ENCODE measurements at places on chromosomes 7 and 10. TPM values are rescaled to one million over a fixed set of nuclear protein-coding genes. Genes with fewer than 3 reads are reported as not detected.

DNA sequence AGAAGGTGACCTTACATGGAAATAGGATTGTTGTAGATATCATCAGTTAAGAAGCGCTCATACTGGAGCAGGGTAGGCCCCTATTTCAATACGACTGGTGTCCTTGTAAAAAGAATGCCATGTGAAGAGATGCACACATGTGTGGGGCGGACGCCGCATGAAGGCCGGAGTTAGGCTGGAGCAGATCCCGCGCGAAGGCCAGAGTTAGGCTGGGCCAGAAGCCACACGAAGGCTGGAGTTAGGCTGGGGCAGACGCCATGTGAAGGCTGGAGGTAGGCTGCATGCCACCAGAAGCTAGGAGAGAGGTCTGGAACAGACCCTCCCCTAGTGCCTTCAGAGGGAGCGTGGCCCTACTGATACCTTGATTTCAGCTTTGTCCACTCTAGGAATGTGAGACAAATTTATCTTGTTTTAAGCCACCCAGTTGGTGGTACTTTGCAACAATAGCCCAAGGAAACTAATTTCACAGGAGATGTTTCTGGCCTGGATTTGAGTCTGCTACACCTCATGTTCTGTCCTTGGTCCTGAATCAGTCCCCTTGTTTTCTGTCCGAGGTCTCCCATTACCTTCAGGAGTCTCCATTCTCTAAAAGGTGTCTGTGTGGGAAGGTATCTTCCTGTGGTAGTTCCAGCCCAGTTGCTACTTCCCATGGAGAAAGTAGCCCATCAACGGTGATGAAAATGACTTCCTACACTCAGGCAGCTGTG lies 585.8 kb downstream of the LRMDA start:
- no peak for DNase-seq

DNA sequence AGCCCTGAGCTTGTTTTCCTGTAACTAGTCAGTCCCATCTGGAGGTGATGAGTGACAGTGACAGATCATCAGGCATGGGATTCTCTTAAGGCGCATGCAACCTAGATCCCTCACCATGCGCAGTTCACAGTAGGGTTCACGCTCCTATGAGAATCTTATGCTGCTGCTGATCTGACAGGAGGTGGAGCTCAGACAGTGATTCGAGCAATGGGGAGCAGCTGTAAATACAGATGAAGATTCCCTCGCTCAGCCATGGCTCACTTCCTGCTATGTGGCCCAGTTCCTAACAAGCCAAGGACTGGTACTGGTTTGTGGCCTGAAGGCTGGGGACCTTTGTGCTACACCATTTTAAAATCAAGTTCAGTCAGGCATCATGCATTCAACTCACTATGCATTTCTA lies 221.7 kb downstream of the KIAA1217 start:
- no peak for DNase-seq

DNA sequence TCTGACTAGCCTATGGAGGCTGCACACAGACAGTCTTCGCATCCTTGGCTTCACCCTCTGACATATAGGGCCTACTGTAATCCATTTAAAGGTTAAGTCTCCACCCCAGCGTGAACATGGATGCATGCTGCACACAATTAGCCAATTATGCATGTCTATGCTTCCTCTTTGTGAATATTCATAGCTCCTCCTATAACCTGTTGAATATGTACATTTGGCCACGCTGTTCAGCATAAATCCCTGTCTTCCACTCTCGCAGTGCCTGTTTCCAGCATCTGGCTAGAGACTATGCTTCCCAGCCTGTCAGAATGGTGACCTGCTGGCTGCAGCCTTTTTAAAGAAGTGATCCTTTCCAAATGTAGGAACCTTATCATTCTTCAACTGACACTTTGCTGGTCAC lies 106.7 kb downstream of the PRKAG2 start:
- no peak for DNase-seq

GRCh38 chr7:20260223-20260622 lies 43.0 kb upstream of the MACC1 start:
- no peak for DNase-seq

DNA sequence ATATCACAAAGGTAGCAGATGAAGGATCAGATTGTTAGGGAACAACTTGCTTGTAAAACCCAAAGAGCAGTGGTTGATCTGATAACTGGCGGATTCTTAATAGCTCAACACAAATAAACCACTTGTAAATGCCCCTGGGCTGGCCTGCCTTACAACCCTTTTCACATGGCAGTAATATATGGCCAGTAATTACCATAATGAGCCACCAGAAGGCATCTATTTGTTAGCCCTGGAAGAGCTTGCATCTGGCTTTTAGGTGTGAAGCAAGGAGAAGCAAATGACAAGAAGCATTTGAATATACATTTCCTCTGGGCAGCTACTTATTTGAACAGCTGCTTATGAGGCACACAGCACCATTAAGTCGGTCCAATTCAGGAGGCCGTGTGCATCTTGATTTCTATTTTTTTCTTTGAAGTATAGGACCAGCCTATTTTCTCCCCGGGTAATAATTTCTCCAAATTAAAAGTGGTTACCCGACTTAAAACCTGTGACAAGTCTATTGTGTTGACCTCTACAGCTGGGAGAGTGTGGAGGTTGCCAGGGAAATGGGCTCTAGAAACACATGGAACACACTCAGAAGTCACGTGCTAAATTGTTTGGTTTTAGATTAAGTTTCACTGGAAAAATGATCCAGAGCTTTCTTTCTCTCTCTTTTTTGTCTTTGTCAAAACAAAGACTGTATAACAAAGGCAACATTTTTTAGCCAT lies 113.4 kb downstream of the SEM1 start:
- no peak for DNase-seq

DNA sequence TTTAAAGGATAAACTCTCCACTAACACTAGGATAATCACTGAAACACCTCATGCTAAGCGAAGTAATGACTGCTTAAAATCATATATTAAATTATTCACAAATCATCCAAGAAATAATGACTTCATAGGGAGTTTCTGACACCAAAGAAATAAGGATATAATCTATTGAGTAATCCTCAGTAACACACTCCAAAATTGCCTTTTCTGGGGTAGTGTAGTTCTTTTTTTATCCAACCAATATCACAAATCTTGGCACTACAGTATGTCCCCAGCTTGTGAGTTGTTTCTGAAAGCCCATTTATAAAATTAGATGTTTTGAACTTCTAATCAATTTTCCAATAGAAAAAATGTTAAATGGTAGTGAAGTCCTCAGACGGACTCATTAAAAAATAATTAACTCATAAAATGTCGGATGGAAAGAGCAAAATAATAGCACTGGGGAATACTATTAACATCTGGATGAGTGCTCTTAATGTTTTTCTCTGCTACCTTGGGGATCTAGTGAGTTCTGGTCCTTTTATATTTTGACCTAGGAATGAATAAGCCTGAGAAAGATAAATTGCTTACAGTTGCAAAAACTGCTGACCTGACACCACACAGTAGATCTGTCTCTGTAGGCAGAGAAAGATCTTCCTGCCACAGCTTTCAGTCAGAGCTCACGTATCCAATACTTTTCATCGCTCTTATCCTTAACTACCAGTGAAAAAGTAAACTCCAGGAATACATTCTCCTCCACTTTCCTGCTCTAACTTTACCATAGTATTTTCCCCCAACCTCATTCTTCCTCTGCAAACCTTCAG lies 618.5 kb upstream of the ANKRD30A start:
- DNase-seq = no peak

- DNase-seq = peak; percentile 8
Observed at GRCh38 chr7:377080-378040, 87.4 kb downstream of the FOXL3 start.

GRCh38 chr7:70884440-70884764 lies 247.5 kb upstream of the GALNT17 start:
- no peak for DNase-seq

GRCh38 chr7:120856621-120857352 lies 1.2 kb downstream of the TSPAN12 start:
- peak; percentile 38 for DNase-seq

- DNase-seq = peak; percentile 37
Observed at GRCh38 chr10:3045471-3046209, 21.7 kb upstream of the PFKP start.

- DNase-seq = no peak
Observed at GRCh38 chr7:42606193-42606905, 305.5 kb downstream of the C7orf25 start.

- DNase-seq = peak; percentile 76
Observed at GRCh38 chr7:158431941-158432347, 155.7 kb downstream of the PTPRN2 start.

DNA sequence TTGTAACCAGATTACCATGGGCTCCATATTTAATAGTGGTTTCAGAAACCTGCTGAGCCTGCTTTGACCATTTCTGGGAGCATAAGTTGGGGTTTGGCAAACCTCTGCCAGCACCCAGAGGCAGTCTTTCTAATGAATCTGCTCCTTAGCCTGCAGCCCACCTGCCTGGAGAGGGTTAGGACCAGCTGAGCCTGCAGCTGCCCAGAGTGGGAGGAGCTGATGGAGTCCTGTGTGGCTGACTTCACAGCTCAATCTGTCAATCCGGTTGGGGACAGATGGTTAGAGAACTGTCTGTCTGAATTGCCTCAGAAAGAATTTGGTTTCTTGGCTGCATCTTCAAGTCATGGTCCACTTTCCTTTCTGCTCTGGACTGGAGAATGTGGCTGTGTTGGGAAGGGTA lies 444.6 kb downstream of the NRG3 start:
- DNase-seq = no peak

Gene TRIM50
- not detected for total RNA-seq

Gene TAF3
- total RNA-seq = 9.1 TPM

Gene MYH16
- total RNA-seq = not detected

Gene TMEM270
- not detected for total RNA-seq
